ENCODE measurements at places on chromosomes 6 and 20.

GRCh38 chr6:108728826-108729225 lies 119.4 kb upstream of the ARMC2 start:
- DNase-seq: no peak

DNA sequence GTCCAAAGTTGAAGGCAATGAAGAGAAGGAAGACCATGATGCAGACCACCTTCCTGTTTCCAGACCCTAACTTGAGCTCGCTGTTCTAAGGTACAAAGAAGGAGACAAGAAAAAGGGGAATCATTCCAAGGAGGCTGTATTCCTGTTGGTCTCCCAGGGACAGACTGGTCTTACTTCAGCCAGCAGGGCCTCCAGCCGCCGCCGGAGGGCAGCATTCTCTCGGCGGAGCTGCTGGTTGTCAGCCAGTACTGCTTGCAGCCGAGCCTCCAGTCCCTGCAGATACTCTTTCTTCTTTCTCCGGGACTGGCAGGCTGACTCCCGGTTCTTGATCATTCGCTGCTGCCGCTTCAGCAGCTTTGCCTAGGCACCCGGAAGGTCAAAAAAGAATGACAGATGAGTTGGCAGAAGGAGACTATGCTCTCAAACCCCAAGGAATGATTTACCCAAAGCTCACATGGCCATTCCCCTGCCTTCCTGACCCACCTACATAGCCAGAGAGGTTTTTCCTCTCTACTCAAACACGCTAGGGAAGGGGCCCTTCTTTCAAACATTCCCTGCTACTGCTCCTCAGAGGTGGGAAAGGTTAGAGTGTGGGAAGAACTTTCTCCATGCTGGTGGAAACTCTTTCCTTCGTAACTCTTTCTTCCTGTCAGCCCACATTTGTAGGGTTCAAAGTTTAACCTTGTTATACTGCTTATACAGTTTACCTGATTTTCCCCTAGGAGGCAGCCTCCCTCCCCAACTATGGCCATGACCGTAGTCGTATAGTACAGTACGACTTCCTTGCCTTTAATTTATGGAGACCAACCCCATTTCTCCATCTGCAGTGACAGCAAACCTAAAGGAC lies 9.0 kb downstream of the ATF6B start:
- peak; percentile 57 for DNase-seq

- DNase-seq: no peak
Measured at GRCh38 chr6:98579079-98579478, 255.3 kb upstream of the POU3F2 start.

DNA sequence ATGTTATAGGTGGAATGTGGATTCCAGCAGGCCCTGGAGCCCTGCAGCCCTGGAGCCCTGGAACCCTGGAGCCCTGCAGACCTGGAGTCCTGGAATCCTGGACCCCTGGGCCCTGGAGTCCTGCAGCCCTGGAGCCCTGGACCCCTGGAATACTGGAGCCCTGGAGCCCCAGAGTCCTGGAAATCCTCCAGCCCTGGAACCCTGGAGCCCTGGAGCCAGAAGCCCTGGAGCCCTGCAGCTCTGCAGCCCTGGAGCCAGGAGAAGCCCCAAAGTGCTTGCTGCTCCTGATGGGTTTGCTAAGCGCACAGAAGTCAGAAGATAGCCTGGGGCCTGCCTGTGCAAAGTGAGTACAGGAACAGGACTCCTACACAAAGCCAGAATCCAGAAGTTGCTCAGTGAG lies 223.1 kb upstream of the PDE10A start:
- DNase-seq: no peak

DNA sequence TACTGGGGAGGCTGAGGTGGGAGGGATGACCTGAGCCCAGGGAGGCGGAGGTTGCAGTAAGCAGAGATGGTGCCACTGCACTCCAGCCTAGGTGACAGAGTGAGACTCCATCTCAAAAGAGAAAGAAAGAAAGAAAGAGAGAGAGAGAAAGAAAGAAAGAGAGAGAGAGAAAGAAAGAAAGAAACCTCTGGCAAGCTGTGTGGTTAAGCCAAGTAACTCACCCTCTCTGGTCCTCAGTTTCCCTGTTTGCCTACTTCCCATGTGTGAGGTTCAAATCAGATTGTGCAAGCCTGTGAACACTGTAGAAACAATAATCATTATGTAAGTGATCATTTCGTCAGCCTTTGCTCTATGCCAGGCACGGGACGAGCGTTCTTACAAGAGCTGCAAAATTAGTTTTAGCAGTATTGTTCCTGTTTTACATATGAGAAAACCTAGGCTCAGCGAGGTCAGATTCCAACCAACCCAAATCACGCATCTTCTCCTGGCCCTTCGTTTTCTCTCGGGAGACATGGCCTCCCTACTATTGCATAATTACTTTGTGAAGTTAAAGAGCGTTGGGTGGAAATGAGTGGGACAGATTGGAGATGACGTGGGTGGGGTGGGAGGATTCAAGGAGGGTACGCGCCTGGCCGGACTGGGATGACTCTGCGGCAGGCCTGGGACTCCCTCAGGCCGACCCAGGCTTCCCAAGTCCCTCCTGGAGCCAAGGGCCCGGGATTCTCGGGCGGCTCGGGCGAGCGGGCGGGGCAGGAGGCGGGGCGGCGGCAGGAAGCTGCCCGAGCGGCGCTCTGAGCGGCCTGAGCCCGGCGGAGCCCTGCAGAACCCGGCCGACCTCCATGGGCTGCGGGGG lies at the start of gene SNX21:
Gene SNX21, plus strand, starts transcription at position 770 of the 853 bp plus-strand sequence. CDS start 121 bp downstream, outside the sequence.
- no peak for DNase-seq

DNA sequence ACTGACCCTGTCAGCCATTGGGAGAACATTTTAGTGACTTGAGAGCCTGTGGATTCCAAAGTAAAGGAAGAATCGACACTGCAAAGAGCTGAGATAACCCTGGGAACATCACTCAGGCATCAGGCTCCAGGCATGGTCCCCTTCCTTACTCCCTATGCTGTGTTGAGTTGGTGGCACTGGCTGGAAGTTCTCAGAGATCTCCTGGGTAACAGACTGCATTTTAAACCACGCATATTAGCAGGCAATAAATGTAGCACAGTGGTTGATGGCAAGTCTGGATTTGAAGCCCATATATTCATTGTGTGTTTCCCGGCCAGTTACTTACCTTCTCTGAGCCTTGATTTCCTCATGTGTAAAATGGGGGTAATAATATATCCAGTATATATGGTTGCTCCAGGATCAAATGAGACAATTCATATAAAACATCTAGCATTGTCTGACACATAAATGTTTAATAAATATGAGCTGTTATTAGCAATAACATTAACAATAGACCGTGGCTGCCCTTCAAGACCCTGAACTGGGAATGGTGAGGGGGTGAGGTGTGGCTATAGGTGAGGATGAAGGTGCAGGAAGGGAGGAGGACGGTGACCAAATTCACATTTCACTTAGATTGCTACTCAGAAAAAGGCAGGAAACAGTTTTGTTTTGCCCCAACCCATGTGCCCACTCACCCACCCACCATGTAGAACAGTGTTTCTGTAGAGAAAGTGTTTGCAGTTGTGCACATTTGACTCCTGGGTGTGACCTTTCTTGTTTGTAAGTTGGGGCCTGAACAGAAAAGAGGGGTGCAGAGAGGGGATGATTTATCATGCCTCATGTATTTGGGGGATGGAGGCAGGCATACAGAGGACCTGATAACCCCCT lies 2.1 kb downstream of the PLCG1 start:
- DNase-seq: no peak

- peak; percentile 44 for DNase-seq
Measured at GRCh38 chr6:33344701-33345697, 27.5 kb upstream of the ZBTB22 start.

GRCh38 chr6:91447530-91448254 lies 860.8 kb upstream of the MAP3K7 start:
- no peak for DNase-seq

GRCh38 chr6:33314515-33314942 lies 651 bp upstream of the TAPBP start:
- DNase-seq: peak; percentile 43

- DNase-seq: no peak
Measured at GRCh38 chr6:151804585-151805285, 2.7 kb upstream of the ESR1 start.

GRCh38 chr6:103455275-103455674 lies 1404.4 kb downstream of the HACE1 start:
- DNase-seq: no peak

DNA sequence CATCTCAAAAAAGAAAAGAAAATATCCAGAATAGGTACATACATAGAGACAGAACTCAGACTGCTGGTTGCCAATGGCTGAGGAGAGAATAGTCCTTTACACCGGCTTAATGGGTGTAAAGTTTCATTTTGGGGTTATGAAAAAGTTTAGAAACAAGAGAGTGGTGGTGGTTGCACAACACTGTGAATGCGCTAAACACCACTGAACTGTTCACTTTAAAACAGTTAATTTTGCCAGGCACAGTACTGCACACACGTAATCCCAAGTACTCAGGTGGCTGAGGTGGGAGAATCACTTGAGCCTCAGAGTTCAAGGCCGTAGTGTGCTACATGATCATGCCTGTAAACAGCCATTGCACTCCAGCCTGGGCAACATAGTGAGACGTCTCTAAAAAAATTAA lies 7.6 kb downstream of the ILRUN start:
- DNase-seq: no peak

DNA sequence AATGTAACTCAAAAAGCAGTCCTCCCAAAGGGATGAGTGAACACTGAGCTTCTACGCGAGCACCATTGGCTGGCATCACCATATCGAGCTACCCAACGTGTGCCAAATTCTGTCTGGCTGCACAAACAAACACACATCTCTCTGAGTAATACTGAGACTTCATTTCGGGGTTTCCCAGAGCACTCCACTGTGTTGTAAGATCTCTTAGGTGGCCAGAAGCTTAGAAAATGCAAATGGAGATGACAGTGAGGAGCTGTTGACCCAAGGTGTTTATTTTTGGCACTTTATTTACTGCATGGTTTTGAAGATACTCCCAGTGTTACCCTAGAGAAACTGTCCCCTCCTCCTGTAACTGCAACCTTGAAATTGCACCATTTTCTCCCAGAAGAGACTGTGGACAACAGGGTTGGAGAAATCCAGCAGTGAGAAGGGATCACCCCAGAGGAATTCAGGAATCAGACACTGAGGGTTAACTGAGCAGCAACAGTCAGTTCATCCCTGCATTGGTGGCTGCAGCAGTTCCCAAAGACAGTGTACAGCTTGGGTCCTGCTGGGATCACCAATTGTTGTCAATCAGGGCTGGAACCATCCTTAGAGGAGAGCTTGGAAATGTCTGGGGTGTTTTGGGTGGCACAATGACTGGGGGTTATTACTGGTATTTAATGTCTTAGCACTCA lies 1.0 kb upstream of the RIPOR2 start:
- no peak for DNase-seq

DNA sequence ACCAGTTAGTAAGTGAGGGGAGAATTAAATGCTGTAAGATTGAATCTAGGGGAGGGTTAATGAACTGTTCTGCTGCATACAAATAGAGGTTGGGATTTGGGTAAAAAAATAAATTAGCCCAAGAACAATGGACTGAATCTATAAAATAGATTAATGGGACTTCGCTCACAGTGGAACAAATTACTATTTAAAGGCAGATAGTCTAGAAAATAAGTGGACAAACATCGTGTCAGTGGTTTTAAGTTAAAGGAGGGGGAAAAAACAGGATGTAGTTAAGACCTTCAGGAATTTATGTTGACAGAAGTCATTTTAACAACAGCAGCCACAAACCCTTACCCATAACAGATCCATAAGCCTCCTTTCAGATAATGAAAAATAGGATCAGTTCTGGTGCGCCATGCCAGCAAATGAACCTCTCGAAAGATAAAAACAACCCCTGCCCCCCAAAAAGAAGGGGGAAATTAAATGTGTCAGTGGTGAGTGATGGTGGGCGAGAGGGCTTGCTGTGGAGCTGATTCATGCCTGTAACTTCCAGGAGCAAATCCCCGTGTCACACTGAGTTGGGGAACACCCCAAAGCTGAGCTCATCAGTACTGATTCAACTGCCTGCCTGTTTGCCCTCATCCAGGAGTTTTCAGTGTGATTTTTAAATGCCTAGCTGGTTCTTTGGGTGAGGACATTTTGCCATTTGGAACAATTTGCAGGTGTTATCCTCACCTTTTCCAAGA lies 86.8 kb downstream of the PPP1R14C start:
- DNase-seq: no peak

- DNase-seq: no peak
Measured at GRCh38 chr6:90646940-90647339, 60.1 kb upstream of the MAP3K7 start.

DNA sequence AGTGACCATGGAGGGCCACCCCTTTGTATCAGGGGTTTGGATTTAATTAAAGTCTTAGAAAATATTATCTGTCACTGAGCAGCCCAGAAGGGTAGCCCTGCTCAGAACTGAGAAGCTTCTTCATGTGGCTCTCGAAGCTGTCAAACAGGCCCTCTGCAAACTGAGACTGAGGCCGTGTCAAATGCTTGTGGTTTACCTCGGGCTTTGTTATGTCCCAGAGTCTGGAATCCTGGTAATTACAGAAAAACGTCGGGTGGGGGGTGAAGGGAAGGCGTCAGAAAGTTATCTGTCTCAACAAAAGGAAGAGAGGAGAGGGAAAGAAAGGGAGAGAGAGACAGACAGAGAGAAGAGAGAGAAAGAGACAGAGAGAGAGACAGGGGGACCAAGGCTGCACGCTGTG lies 200.8 kb downstream of the BMP7 start:
- DNase-seq: no peak

DNA sequence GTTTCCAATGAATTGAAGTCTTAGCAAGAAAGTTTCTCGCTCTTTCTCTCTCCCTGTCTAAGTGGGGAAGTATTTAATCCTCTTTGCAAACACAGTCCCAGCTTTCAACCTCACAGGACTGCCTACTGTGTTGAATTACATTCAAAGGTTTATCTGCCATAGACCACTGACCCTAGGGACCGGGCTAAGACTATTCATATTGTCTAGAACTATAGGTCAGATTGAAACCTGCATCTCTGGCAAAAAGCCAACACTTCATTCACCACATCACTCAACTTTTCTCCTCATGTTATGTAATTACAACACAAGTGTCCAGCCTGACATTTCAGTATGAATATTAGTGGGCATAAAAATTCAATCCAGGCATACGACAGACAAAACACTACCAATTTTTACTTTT lies 314.7 kb upstream of the RSPO3 start:
- DNase-seq: no peak

DNA sequence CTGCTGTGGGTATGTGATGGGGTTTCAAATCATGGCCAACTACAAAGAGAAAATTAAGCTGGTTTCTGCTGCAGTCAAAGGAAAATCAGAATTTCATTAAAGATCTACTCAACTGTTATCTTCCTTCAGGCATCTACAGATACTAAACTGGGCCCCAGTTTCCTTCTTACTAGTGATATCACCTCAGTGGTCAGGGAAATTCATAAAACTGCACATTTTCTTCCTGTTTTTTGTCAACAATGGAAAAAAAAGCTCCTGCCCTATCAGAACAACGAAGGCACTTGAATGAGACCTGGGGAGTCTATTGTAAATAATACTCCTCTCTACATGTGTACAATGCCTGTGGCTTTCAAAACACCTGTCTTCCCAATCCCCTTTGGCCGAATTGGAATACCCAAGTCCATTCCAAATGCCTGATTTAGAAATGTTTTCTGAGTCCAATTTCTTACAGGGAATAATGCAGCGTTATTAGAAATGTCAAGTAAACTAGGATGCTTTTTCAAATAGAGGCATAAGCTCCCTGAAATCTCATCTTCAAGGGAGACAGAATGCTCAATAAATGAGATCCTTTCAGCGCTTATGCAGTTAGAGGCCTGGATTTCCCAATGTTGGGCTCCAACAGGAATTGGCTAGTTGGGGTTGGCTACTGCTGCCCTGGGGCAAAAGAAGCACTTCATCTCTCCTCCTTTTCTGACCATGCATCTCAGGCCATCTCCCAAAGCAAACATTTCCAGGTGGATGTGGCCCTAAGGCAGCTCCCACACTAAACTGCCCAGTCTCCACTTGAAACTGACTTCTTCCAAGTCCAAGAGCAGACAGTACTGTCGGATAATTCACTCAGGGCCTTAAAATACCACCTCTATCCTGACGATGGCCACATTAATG lies 143.3 kb downstream of the NFATC2 start:
- DNase-seq: no peak

- DNase-seq: no peak
Measured at GRCh38 chr6:34066218-34066571, 79.7 kb downstream of the GRM4 start.

Data from stimulated activated CD4-positive, alpha-beta T cell treated with anti-CD3 and anti-CD28 coated beads, Interleukin-12 subunit alpha, Interleukin-12 subunit beta, amount 100 ng/mL, for 24 hours (primary cell).